T-helper 1 cell (primary cell): ENCODE measurements at places on chromosomes 12 and 14.
A peak's percentile ranks its signal among the peaks of the same experiment; 100 is the strongest.

GRCh38 chr12:95424271-95424994 is 49.5 kb upstream of the METAP2 start:
- DNase-seq = no peak

GRCh38 chr12:53313996-53314395 is 7.4 kb downstream of the AAAS start:
- no peak for DNase-seq

GRCh38 chr12:65266408-65266807 is 12.1 kb upstream of the MSRB3 start:
- no peak for DNase-seq

DNA sequence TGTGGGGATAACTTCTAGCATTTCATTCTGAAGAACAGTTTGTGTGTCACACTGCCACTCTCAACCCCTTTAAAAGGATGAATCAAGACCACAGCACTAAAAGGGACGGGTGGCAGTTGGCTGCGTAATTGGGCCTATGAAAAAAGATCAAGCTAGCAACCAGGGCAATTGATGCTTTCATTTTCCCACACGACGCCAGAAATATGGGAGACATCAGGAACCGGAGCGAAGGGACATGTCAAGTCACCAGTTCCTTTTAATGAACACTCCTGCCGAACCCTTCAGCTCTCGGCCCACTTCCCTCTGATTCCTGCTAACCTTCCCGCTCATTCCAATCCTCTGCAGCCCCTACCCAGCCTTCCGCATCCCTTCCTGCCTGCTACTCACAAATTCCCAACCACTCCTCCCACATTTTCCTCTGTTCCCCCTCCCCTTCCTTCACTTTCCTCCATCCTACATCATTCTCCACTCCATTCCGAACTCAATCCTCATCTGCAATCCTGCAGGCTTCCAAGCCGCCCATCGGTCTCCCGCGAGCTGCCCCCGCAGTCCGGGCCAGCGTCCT is 753 bp downstream of the CSRNP2 start:
- peak; percentile 11 for DNase-seq

DNA sequence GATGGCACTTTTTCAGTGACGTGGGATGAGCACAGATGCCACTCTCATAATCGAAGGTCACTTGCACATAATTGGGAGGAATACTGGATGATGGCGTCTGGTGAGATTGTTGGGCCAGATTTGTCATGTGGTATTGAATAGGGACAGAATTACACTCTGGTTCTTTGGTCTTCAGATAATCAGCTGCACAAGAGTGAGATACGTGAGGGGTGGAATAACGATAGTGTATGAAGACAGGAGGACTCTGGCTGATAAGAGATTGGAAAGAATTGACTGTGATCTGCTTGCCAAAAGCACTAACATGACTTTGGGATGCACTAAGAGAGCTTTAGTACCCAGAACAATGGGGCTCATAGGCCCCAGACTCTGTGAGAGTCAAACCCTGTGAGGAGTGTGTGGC is 7.0 kb upstream of the RABGGTA start:
- no peak for DNase-seq

GRCh38 chr14:58994130-58994529 is 194.3 kb upstream of the DAAM1 start:
- DNase-seq = no peak

DNA sequence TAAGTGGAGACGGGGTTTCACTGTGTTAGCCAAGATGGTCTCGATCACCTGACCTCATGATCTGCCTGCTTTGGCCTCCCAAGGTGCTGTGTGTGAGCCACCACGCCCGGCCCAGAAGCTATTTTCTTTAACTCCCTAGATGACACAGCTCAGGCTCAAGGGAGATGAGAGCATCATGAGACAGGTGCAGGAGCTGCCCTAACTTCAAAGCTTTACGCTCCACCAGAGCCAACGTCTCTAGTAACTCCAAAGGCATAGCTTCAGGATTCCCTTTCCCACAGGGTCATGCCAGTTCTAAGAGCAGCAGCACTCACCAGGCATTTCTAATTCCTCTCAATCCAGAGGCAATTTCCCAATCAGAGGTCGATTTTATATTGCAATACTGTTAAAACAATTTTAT is 21.0 kb downstream of the NDUFA12 start:
- no peak for DNase-seq

GRCh38 chr14:24710403-24711112 is 76.6 kb upstream of the GZMB start:
- DNase-seq = peak; percentile 22

DNA sequence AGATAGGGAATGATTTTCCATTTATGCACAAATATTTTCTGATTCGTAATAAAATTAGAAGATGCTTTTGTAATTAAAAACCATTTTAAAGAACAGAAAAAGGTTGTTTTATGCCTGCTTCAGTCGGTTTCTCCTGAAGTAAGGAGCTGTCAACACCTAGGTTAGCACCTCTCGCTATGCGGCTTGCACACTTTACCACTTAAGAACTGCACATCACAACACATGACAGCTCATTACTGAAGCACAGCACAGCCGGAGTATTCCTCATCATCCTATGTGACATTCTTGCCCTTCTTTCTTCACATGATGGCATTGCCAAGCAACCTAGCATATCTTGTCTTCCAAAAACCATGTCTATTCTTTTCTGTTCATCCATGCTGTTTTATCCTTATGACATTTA is 5.4 kb upstream of the WIF1 start:
- DNase-seq = no peak

GRCh38 chr14:81066672-81067071 is 111.3 kb downstream of the TSHR start:
- no peak for DNase-seq

- DNase-seq = no peak
Observed at GRCh38 chr12:6273541-6274230, 36.8 kb upstream of the PLEKHG6 start.

GRCh38 chr12:92141591-92142121 is 4.0 kb downstream of the BTG1 start:
- no peak for DNase-seq

- DNase-seq = no peak
Observed at GRCh38 chr14:36022765-36023410, 153.6 kb downstream of the PTCSC3 start.

- DNase-seq = no peak
Observed at GRCh38 chr14:55301437-55302121, 30.4 kb downstream of the FBXO34 start.

DNA sequence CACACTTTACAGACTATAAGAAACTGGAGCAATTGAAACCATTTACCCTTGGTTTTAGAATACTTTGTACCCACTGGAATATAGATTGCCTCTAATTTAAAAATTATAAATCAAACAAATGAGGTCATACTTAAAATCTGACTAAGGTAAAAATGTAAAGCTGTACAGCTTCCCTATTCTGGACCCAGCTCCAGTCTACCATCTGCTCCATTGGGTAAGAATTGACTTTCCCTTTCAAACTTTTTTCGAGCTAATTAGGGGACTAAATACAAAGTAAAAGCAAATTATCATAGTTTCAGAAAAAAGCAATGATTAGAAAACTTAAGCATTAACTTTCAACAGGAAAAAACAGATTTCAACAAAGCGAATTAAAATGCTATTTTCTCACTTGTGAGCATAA is 4.3 kb downstream of the KRR1 start:
- no peak for DNase-seq

- no peak for DNase-seq
Observed at GRCh38 chr12:24649634-24650033, 299.3 kb downstream of the BCAT1 start.

DNA sequence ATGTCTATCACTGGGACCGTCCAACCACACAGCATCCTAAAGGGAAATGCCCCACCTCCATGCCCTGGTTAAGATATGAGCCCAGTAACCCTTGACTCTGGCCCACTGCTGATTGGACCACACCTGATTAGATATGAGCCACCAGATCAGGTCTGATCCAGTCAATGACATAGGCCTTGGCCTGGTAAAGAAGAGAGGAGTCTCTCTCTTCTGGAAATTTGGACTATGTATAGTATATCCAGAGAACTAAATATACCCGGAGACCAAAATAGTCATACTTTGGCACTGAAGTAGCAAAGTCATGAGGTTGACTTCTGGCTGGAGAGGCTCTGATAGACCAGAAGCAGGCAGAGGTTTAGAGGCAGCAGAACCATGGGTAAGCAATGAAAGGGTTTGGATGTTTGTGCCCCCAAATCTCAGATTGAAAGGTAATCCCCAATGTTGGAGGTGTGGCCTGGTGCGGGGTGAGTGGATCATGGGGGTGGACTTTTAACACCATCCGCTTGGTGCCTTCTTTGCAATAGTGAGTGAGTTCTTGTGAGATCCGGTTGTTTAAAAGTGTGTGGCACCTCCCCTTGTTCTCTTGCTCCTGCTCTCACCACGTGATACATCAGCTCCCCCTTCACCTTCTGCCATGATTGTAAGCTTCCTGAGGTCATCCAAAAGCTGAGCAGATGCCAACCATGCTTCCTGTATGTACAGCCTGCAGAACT is 68.4 kb downstream of the HSPB8 start:
- DNase-seq = no peak

DNA sequence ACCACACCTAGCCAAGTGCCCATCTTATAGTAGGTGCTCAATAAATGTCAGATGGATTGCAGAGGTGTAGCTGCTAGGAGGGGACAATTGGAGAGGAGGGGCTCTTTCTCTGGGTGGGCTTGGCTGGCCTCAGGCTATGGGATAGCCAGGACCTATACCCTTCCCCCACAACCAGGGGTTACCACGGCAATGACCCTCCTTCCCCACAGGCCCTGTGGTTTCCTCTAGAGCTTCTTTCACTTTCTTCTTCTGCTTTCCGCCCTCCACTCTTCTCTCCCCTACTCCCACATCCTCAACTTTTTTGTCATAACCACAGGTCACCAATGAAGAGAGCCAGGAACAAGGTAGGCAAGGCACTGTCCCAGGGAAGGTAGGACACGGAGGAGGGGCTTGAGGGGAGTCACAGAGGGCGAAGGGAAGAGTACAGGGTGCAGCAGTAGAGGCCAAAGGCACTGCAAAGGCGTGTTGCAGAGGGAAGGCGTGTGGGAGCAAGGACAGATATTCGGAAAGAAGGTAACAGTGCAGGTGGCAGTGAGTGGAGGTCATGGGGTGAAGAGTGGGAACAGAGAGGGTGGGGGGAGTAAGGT is 1.9 kb upstream of the ITGB7 start:
- peak; percentile 65 for DNase-seq

DNA sequence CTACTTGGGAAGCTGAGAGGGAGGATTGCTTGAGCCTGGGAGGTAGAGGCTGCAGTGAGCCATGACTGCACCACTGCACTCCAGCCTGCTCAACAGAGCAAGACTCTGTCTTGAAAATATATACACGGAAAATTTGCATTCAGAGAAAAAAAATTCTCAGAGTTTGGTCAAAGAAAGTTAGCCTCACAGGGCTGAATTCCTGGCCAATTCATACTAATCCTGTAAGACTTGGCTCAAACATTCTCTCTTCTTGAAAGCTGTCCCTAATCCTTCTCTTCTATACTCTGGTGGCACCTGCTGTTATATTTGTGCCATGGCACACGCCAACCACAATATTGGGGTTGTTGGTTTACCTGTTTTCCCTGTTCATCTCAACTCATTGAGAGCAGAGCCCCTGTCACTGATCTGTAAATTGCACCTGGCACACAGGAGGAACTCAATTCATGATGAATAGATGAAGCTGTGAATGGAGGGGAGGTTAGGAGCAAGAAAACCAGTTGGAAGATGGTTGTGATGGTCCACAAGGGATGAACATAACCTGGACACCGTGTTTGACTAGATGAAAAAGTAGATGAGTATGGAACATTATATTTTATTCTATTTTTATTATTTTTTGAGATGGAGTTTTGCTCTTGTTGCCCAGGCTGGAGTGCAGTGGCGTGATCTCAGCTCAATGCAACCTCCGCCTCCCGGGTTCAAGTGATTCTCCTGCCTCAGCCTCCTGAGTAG is 36.8 kb upstream of the SPTSSA start:
- no peak for DNase-seq

DNA sequence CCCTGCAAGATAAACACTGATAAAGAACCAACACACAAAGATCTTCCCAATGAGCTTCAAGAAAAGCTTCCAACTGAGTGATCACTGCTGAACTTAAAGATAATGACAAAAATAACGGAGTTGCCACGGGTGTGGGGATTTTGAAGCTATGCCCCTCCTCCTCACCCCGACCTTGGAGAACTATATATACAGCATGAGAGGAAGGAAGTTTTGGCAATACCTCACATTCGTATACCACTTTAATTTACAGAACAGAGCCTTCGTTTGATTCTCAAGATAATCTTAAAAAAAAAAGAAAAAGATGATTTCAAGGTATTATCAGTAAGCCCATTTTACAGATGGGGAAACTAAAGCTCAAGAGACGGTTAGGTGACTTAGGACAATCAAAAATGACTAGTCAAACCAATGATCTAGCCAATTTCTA is 715 bp downstream of the NEK9 start:
- no peak for DNase-seq

DNA sequence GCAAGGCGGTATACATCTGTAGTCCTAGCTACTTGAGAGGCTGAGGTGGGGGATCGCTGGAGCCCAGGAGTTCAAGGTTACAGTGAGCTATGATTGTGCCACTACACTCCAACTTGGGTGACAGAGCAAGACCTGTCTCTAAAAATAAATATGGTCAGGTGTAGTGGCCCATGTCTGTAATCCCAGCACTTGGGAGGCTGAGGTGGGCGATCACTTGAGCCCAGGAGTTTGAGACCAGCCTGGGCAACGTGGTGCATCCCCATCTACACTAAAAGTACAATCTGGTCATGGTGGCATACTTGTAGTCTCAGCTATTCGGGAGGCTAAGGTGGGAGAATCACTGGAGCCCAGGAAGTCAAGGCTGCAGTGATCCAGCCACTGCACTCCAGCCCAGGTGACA is 40.6 kb downstream of the HECTD1 start:
- DNase-seq = no peak

DNA sequence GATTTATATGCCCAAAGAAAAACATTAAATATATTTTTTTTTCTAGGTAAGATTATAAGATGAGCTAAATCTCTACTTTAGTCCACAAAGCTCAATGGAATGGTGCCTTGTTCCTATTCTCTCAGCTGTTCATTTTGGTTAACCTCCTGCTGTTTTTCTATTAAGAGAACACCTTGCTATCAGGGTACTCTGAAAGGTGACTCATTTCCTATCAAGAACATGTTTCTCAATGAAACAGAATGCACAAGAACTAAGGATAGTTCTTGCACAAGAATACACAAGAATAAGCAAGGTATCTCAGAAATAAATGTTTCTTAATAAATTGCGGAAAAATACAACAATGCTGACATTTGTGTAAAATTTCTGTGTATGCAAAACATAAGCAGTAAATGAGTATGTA is 14.1 kb downstream of the ABCD2 start:
- DNase-seq = no peak

DNA sequence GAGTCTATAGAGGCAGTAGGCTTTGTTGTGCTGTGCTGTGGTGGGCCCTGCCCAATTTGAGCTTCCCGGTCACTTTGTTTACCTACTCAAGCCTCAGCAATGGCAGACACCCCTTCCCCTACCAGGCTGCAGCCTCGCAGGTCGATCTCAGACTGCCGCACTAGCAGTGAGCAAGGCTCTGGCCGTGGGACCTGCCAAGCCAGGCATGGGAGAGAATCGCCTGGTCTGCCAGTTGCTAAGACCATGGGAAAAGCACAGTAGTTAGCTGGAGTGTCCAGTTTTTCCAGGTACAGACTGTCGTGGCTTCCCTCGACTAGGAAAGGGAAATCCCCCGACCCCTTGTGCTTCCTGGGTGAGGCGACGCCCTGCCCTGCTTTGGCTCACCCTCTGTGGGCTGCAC is 26.3 kb downstream of the ANO6 start:
- DNase-seq = no peak

- no peak for DNase-seq
Observed at GRCh38 chr14:89485264-89485663, 68.2 kb upstream of the FOXN3 start.

- no peak for DNase-seq
Observed at GRCh38 chr12:30973175-30973574, 46.6 kb downstream of the TSPAN11 start.

GRCh38 chr14:101181446-101182313 is 278.2 kb upstream of the RTL1 start:
- no peak for DNase-seq
